ENCODE measurements at places on chromosomes 11 and 22. TPM values are rescaled to one million over a fixed set of nuclear protein-coding genes. Genes with fewer than 3 reads are reported as not detected.

Gene SAA4
- total RNA-seq: not detected

Gene GVQW3
- total RNA-seq: 3.8 TPM

Gene LMNTD2
- total RNA-seq: 5.5 TPM

Gene MRGPRF
- total RNA-seq: not detected

Gene PANX3
- total RNA-seq: not detected

Gene SIAE
- 12.0 TPM for total RNA-seq

Gene RELT
- 17.3 TPM for total RNA-seq

Gene IFITM1
- 306 TPM for total RNA-seq

Gene SCUBE2
- total RNA-seq: not detected

Gene OR5D13
- not detected for total RNA-seq

Gene KRTAP5-11
- not detected for total RNA-seq

Gene FIBIN
- not detected for total RNA-seq

Gene OR10D3
- total RNA-seq: not detected

Gene HBG2
- total RNA-seq: not detected

DNA sequence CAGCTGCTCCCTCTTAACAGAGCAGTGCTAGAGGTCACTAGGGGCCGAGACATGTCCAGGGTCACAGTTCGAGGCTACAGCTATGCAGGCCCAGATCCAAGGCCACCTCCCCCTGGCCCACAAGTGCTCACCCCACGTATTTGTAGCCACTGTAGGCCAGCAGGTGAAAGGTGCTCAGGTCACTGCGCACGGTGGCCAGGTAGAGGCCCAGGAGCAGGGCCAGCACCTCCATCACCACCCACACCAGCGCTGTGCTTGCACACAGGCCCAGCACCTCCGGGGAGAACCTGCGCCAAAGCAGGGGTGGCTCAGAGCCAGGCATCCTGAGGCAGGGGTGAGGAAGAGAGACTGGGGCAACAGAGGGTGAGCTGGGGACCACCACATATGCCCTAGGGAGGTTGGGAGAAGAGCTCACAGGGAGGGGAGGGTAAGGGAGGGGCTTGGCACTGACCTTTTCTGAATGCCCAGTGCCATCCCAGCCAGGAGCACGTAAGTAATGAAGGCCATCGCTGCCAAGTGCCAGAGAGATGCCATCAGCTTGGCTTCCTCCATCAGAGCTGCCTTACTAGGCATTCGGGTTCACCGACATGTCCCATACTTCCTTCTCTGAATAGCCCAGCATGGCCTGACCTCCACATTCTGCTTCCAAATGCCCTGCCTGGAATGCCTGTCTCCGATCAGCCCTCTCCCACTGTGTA is 3.5 kb downstream of the YIF1A start:
- no peaks in the 10 kb centered on the region for H3K36me3 ChIP-seq
- H3K27me3 ChIP-seq: peaks cover 7% of the 10 kb centered on the region
- peaks cover 34% of the 10 kb centered on the region for H3K4me1 ChIP-seq
- H3K4me3 ChIP-seq: no peak overlapping the region

DNA sequence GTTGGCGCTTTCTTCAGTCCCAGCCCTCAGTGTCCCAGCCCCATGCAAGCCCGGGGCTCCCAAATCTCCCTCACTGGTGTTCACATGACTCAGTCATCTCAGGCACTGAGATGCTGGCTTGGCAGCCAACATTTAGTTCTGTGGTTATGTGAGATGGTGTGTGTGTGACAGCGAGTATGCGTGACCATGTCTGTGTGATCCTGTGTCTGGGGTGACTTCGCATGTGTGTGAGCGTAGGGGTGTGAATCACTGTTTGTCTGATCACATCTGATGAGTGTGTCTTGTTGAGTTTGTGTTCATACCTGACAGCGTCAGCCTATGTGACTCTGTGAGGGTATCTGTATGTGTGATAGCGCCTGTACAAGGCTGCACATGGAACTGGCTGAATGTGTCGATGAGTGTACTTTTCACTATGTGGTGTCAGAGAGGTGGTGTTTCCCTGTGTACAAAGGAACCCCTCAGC is 16.2 kb downstream of the CREB3L1 start:
- DNase-seq: no peak
- H3K36me3 ChIP-seq: no peaks in the 10 kb centered on the region
- peaks cover 8% of the 10 kb centered on the region for H3K4me1 ChIP-seq
- H3K27me3 ChIP-seq: peaks cover 14% of the 10 kb centered on the region

DNA sequence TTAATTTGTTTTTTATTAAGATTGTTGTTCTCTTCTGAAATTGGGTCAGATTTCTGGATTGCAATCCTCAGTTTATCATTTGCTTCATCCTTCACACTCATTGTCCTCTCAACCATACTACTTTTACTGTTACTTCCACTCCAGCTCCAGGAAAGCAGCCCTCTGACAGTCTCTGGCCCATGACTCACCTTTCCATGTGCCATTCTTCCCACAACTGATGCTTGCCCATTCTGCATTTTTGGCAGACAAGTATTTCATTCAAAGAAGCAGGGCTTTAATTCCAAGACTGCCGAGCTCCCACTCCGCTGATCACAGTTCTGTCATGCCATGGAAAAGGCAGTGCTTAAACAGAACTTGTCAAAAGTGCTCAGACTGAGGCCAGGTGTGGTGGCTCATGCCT is 139.2 kb downstream of the WNT11 start:
- H3K4me3 ChIP-seq: no peak overlapping the region
- peaks cover 5% of the 10 kb centered on the region for H3K4me1 ChIP-seq
- no peak for DNase-seq
- H3K27ac ChIP-seq: no peak overlapping the region
- H3K27me3 ChIP-seq: no peaks in the 10 kb centered on the region

DNA sequence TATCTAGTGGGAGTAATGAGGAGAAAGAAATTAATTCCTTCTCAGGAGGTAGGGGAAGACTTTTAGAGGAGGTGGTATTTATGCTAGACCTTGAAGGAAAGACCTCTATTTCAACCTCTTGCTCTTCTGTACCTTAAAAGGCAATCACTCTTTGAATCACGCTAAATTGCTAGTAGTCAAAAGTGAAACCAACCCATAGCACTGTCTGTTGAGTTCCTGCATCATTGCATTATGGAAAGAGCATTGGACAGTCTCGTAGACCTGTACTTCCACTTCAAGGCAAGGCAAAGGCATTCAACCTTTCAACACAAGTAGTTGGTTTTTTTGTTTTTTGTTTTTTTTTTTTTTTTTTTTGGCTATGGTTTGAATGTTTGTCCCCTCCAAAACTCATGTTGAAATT is 770.4 kb downstream of the ETS1 start:
- no peaks in the 10 kb centered on the region for H3K36me3 ChIP-seq
- no peak for DNase-seq
- H3K4me1 ChIP-seq: no peaks in the 10 kb centered on the region
- no peak overlapping the region for H3K4me3 ChIP-seq
- peaks cover 2% of the 10 kb centered on the region for H3K27me3 ChIP-seq

- no peak overlapping the region for H3K27ac ChIP-seq
- DNase-seq: no peak
- H3K4me1 ChIP-seq: no peaks in the 10 kb centered on the region
- no peak overlapping the region for H3K4me3 ChIP-seq
Observed at GRCh38 chr11:43567396-43567975, 113.1 kb upstream of the HSD17B12 start.

- H3K27me3 ChIP-seq: no peaks in the 10 kb centered on the region
- H3K4me3 ChIP-seq: no peak overlapping the region
- no peak overlapping the region for H3K27ac ChIP-seq
- no peak for DNase-seq
- peaks cover 2% of the 10 kb centered on the region for H3K36me3 ChIP-seq
Observed at GRCh38 chr11:41497974-41498373, 38.5 kb upstream of the LRRC4C start.

GRCh38 chr11:43955381-43956118 is 13.1 kb downstream of the C11orf96 start:
- H3K36me3 ChIP-seq: no peaks in the 10 kb centered on the region
- DNase-seq: no peak
- H3K27ac ChIP-seq: no peak overlapping the region

GRCh38 chr11:9669954-9670353 is 6.1 kb downstream of the SWAP70 start:
- no peak overlapping the region for H3K27ac ChIP-seq
- DNase-seq: no peak
- no peak overlapping the region for H3K4me3 ChIP-seq
- H3K27me3 ChIP-seq: no peaks in the 10 kb centered on the region

GRCh38 chr11:130206141-130206540 is 46.6 kb downstream of the ST14 start:
- H3K27me3 ChIP-seq: no peaks in the 10 kb centered on the region
- H3K4me1 ChIP-seq: no peaks in the 10 kb centered on the region
- no peak overlapping the region for H3K27ac ChIP-seq
- no peak overlapping the region for H3K4me3 ChIP-seq
- no peaks in the 10 kb centered on the region for H3K36me3 ChIP-seq

DNA sequence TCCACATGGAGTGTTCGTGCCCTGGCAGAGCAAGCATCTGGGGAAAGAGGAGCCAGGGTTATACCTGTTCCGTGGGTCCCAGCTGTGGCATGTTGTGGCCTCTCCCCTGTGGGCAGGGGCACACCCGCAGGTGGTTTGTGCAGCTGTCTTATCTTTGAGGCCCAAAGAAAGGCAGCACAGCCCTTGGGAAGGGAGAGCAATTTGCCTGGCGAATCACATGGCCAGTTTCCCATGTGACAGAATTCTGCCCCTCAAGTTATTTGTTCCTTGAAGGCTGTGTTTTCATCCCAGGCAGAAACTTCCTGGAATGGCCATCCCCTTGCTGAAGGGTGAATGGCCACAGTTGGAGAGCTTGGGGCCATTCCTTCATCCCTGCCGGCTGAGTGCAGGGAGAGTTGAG is 16.4 kb upstream of the COX8A start:
- no peak overlapping the region for H3K27ac ChIP-seq
- peaks cover 7% of the 10 kb centered on the region for H3K4me1 ChIP-seq
- H3K36me3 ChIP-seq: peaks cover 3% of the 10 kb centered on the region
- H3K27me3 ChIP-seq: no peaks in the 10 kb centered on the region

DNA sequence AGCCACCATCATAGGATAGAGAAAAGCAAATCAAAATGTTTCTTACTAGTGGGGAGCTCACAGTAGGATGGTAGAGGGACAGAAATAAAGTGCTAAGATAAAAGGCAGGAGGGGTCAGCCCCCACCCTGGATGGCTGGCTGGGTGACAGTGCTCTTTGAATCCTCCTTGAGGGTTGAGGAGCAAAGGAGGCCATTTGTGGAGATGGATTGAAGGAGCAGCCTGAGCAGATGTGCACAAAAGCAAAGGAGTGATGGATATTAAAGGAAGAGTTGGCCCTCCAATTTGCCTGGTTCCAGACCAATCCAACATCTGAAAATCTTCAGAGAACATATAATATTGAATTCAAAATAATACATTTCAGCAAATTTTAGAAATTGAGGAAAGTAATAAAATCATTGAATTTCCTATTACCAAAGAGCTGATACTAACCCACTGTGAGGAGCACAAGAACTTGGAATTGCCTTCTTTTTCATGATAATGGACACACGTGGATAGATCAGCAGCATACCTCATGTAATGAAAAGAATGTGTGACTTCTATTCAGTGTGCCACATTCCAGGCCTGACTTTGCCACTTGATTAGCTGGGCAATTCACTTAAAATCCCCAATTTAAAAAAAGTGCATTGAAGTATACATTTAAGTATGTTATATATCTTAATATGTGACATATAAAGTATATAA is 287.0 kb downstream of the FAT3 start:
- no peak for DNase-seq
- no peaks in the 10 kb centered on the region for H3K27me3 ChIP-seq
- H3K4me1 ChIP-seq: no peaks in the 10 kb centered on the region
- peaks cover 2% of the 10 kb centered on the region for H3K36me3 ChIP-seq
- no peak overlapping the region for H3K4me3 ChIP-seq

DNA sequence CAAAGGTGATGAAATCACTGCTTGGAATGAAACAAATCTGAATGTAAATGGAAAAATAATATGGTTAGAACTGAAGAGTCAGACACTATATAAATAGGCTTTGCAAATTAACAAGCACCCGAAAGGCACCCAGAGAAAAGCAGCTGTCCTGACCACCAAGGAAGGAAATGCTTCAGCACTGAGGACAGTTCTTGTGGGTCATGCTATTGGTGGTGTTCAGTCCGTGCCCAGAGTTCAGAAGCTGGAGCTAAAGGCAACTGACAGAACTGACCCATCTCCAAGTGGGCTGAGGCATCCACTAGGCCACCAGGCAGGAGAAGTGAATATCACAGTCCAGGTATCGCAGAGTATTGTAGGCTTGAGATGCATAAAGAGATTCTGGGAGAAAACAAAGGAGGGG is 208.9 kb downstream of the OPCML start:
- H3K36me3 ChIP-seq: no peaks in the 10 kb centered on the region
- no peak overlapping the region for H3K27ac ChIP-seq
- H3K4me3 ChIP-seq: no peak overlapping the region
- DNase-seq: no peak
- H3K4me1 ChIP-seq: no peaks in the 10 kb centered on the region

DNA sequence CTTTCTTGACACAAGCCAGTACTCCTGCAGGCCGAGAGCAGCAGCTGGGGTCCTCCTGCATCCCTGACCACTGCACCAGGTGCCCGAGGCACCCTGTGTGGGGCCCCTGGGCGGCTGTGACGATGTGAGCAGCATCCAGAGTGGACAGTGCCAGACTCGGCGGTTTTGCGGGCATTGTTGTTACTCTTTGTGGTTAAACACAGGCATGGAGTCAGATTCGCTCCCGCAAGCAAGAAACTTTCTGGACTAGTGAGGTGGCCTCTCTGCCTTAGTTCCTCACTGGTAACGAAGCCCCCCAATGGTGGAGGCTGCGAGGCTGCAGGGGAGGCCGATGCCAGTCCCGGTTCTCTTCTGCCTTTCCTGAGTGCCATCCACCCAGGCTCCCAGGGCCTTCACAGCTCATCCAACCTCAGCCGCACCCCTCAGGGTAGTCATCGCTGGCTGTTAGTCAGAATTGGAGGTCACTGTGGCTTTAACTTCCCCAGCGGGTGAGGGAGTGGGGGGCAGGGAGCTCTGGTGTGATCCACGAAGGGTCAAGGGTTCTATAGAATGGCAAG is 3.7 kb upstream of the CLDN5 start:
- H3K4me1 ChIP-seq: peaks cover 9% of the 10 kb centered on the region
- DNase-seq: no peak
- H3K27me3 ChIP-seq: peaks cover 17% of the 10 kb centered on the region
- H3K36me3 ChIP-seq: no peaks in the 10 kb centered on the region
- H3K4me3 ChIP-seq: no peak overlapping the region
- H3K27ac ChIP-seq: no peak overlapping the region

GRCh38 chr11:1821562-1821961 is 13.2 kb upstream of the SYT8 start:
- no peaks in the 10 kb centered on the region for H3K4me1 ChIP-seq
- H3K4me3 ChIP-seq: no peak overlapping the region
- no peak overlapping the region for H3K27ac ChIP-seq
- H3K27me3 ChIP-seq: no peaks in the 10 kb centered on the region
- no peaks in the 10 kb centered on the region for H3K36me3 ChIP-seq

DNA sequence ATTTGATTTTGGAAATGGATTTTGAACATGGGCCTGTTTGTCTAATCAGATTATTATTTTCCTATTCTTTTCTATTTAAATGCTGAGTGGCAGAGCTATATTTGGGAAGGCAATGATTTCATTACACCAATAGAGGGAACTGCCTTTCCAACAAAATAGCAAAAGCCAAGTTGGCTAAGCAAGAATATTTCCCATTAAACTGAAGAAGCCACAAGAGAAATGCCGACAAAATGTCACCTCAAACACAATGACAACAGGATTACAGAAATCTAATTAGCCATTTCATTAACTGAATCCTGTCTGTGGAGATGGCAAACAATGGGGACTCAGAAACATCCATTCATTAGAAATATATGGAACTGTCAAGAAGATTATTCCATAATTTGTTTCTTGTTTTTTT is 1593.1 kb upstream of the RAG2 start:
- no peaks in the 10 kb centered on the region for H3K27me3 ChIP-seq
- no peak for DNase-seq
- no peaks in the 10 kb centered on the region for H3K36me3 ChIP-seq
- H3K4me1 ChIP-seq: no peaks in the 10 kb centered on the region
